Head of caudate nucleus (tissue), 42 donors: ENCODE measurements at places on chromosomes 7 and 10.

DNA sequence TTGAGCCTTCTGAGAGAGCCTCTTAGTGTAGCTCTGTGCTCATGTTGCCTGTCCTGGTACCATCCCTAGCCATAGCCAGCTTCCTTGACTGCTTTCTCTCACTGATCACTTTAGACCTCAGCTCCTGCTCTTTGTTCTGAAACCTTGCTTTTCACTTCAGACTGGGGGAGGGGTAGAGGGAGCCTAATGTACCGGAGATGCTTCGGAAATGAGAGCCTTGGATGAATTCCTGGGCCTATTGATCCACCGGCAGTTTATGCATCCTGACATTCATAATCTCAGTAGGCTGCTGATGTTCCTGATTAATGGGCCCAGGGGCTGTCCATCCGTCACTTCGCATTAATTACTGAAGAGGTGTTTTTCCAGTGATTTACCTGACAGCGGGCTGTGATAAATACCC, 38.8 kb downstream of the R3HCC1L start:
- DNase-seq = no peak

DNA sequence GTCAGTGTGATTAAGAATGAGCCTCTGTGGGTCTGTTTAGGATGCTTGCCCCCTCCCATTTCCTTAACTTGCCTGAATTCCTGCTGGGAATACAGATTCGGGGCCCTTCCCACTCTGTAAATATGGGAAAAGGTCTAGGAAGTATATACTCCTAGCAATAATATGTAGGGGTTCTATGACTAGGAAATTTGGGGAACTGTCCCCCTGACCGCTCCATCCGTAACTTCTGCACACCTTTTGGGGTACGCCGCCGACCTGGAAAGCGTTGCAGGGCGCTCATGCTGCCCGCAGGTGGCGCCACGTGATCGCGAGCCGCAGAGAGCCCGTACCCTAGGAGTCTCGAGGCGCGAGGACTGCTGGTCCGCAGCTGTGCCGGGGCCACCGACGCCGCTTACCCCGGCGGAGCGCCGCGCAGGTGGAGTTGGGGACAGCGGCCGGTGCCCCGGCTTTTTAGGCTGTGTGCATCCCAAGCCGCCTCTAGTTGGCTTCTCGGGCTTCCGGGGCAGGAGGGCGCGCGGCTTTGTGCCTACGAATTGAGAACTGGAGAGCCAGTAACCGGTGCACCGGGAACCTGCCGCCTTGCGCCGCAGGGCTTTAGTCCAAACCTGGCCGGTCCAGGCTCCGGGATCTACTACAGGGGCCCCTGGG, 656 bp upstream of the CNNM2 start:
- DNase-seq = peak; percentile 84

DNA sequence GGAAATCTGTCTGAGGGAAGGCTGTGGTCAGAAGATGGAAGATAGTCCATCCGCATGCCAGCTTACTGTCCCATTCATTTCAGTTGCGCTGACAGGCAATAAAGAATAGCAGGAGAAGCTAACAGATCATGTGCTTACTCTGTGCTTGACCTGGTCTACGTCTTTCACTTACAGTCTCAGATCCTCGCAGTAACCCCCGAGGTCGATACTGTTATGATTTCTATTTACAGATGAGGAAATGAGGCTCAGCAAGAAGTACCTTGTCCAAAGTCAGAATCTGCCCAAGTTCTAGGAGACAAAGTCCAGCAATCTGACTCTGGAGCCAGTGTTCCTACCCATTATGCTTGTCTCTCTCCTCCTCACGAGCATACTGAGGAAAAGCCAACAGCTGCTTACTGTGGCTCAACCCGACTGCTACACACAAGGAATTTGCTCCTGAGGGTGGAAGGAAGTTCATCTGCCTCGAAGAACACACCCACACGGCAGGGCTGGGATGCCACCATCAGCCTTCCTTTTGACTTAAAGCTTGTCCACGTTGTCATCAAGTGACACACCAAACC, 74.2 kb downstream of the MINPP1 start:
- no peak for DNase-seq

DNA sequence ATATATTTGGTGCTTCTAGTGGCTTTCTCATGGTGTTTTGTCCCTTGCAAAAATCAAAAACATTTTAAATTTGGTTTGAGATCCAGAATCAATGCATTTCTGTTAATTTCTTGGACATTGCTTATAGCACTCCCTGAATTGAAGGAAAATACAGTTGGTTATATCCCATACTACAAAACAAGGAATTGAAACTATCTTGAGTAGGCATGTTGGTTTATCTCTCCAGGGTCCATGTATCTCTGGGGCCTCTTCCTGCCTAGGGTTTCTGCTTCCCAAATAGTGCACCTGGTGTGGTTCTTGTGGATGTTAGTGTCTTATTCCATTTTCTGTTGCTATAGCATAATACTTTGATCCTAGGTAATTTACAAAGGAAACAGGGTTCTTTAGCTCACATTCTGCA, 212.4 kb downstream of the CAMK1D start:
- no peak for DNase-seq
